ENCODE measurements at places on chromosomes 13 and 19.

DNA sequence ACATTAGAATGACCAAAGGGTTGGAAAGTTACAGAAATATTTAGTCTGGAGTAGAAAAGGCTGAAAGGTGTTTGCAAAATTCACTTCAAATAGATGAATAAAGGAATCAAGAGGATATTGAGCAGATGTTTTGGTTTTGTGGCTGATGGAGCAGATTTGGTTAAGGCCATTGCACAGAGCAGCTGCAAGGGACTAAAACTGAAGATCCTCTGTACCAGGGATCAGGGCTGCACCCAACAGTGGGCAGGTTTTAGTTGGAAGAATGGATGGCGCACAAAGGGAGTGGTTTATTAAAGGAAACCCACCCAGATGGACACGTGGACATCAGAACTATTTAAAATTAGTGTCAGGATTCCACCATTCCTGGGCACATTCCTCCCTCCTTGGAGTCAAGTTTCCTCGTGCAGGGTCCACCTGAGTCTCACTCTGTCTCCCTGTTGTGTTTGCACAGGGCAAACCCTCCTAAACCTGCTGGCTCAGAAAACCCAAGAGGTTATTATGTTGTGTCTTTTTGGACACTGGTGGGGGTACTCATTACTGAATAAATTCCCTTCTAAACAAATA is 9.2 kb upstream of the UBAC2 start:
- no peak for DNase-seq

DNA sequence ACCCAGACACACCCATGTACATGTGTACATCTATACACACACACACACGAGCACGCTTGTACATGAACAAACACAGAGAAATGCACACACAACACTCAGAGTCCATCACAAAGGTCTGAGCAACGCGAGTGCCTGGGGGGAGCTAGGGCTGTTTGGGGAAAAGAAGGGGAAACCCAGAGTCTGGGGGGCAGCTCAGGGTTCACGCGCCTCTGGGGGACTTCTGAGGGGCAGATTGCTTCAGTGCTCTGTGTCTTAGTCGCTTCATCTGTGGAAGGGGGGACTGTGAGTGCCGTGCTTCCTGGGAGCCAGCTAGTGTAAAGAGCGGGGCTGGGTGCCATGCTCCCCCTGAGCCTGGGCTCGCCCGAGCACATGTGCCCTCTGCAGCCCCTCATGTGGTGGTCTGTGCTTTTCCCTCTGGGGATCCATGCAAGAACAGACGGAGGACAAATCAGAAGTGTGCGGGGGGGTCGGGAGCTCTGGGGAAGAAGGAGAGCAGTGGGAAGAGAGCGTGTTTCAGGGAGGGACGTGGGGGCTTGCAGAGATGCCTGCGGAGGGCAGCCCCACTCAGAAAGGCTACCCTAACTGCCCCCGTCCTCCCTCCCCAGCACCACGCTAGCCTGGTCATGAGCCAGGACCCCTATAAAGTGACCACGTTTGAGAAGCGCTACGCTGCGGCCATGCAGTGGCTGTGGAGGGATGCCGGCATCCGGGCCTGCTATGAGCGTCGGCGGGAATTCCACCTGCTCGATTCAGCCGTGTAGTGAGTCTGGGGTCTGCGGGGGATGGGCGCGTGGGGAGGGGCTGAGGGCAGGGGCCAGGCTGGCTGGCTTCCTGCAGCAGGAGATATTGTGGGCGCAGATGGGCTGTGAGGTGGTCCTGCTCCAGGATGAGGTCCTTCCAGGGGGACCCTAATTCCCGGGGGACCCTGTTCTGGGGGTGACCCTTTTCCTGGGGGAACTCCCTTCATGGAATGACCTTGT is 14.0 kb downstream of the GNA15 start:
- no peak for DNase-seq

DNA sequence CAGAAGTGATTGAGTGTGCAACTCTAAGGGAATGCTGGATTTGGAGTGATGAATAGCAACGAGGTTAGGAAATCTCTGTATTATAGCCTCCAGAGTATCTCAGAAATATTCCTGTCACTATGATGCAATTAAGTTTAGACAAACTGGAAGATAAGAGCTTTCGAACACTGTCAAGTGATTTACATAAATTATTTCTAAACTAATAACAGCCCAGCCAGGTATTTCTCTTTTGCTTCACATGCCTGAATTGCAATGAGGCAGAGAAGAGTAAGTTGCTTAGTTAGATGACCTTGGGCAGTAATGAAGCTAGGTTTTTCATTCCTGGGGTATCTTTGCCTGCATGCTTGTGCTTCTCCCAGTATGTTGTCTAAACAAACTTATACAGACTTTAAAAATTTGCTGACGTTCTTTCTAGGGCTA is 134.5 kb downstream of the LMO7 start:
- no peak for DNase-seq

DNA sequence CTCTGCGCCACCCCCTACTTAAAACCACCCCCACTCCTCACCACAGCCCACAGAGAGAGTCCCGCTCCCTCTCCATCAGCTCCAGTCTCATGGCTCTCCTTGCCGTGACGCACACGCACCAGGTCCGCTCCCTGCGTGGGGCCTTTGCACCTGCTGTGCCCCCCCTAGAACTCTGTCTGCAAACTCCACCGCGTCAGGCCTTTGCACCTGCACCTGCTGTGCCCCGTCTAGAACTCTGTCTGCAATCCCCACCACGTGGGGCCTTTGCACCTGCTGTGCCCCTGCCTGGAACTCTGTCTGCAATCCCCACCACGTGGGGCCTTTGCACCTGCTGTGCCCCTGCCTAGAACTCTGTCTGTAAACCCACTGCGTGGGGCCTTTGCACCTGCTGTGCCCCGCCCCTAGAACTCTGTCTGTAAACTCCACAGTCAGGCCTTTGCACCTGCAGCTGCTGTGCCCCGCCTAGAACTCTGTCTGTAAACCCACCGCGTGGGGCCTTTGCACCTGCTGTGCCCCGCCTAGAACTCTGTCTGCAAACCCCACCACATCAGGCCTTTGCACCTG is 4.2 kb downstream of the SHC2 start:
- DNase-seq = no peak
